Stimulated activated CD8-positive, alpha-beta memory T cell treated with anti-CD3 and anti-CD28 coated beads, Interleukin-4, amount 100 ng/mL, for 24 hours (primary cell): ENCODE measurements at places on chromosomes 1 and 21.

DNA sequence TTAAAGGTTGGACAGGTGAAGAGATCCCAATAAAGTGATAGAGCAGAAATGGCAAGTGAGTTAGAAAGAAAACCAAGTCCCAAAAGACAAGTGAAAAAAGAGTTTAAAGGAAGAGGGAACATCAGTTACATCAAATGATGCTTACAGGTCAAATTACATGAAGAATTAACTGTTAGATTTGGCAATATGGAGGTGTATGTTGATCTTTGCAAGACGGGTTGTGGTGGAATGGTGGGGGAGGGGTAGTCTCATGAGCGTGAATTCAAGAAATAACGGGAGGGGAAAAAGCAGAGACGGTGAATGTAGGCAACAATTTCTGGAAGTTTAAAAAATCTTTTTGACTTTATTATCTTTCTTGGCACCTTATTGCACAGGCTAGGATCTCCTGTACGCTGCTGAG, 76.6 kb downstream of the NTPCR start:
- DNase-seq, result no peak

GRCh38 chr1:38656726-38657125, 202.8 kb downstream of the RRAGC start:
- no peak for DNase-seq

DNA sequence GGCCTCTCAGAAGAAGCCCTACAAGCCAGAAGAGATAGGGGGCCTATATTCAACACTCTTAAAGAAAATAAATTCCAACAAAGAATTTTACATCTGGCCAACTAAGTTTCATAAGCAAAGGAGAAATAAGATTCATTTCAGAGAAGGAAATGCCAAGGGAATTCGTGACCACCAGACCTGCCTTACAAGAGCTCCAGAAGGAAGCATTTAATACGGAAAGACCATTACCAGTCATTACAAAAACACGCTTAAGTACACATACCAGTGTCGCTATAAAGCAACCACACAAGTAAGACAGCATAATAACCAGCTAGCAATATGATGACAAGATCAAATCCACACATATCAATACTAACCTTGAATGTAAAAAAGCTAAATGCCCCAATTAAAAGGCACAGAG, 704.9 kb upstream of the CHRM3 start:
- no peak for DNase-seq

GRCh38 chr21:32120230-32120629, 158.6 kb downstream of the MIS18A start:
- DNase-seq, result no peak

- DNase-seq, result no peak
These were observed 18.0 kb upstream of the ASB17 start for GRCh38 chr1:75950176-75950575.

DNA sequence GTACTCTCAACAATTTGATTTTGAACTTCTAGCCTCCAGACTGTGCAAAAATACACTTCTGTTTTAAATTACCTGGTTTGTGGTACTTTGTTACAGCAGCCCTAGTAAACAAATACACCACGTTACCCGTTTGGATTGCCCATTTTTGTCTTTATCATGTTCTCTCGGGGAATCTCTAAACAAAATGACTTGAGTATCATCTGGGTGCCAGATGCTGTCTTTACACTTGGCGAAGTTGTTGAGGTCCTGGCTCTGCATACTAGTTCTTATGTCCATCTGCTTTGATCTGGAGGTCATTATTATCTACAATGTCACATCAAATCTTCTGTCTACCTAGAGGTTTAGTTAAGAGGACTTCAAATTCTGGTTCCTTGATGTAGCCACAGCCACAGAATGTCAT, 142.4 kb upstream of the NRIP1 start:
- no peak for DNase-seq

DNA sequence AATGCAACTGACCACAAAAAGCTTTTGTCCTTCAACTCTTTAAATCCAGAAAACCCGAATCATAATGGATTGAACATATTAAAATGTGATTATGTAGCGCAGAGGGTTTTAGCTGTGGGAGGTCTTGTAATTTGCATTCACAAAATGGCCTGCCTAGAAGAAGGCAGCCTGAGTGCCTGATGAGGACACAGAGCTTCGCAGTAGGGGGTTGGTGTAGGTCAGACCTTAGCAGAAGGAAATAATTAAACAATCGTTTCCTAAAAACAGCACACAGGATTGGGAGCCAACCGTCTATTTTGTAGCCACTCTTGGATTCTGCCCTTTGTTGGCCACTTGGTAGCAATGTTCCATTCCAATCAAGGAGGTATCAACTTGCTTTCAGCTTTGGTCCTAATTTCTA, 195.7 kb upstream of the KIAA0040 start:
- no peak for DNase-seq

DNA sequence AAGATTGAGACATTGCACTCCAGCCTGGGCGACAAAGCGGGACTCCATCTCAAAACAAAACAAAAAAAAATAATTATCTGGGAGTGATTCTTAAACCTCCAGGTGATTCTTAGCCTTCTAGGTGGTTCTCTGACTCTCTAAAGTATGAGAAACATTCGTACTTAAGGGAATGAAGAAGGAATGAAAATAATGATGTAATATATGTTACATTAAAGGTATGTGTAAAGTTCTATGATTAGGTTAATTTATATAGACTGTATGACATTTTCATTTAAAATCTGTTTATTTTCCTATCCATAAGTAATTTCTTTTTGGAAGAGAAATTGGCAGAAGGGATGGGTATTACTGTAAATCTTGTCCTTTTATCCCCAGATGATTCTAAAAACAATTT, 34.7 kb downstream of the OSBPL9 start:
- no peak for DNase-seq

DNA sequence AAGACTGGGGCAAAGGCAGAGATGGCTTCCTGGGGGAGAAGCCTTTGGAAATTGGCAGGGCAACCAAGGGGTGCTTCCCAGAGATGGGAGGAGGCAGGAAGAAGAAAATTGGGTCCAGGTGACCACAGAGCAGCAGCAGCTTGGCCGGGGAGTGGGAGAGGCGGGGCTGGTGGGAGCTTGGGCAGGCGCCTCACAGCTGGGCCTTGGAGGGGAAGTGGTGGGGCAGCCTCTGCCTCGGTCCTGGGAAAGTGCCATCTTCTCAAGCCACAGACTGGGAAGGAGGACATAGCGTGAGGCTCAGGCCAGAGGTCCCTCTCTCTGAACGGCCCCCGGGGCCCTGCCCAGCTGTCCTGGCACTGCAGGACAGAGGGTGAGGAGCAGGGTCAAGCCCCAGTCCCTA, 24.0 kb upstream of the WASF2 start:
- no peak for DNase-seq

- no peak for DNase-seq
These were observed 12.5 kb upstream of the KCNA3 start for GRCh38 chr1:110687250-110687649.

GRCh38 chr21:45388611-45389296, 16.2 kb upstream of the COL18A1 start:
- no peak for DNase-seq
